ENCODE measurements at places on chromosomes 5 and 9. TPM values are rescaled to one million over a fixed set of nuclear protein-coding genes. Genes with fewer than 3 reads are reported as not detected.

The SOHLH1 gene
- not detected for total RNA-seq

The BHMT2 gene
- 57.2 TPM for total RNA-seq

The ENTPD2 gene
- total RNA-seq: not detected

The FYB1 gene
- 25.1 TPM for total RNA-seq

The SLCO6A1 gene
- total RNA-seq: not detected

The CCDC183 gene
- 2.4 TPM for total RNA-seq

The SPINK7 gene
- total RNA-seq: not detected

The DHFR gene
- total RNA-seq: 13.9 TPM

The WWC1 gene
- 0.34 TPM for total RNA-seq

The OTP gene
- not detected for total RNA-seq

The GPR150 gene
- total RNA-seq: 0.88 TPM

The PCDHA3 gene
- total RNA-seq: 0.16 TPM

The RECK gene
- 17.0 TPM for total RNA-seq

The PCDHGC4 gene
- 1.8 TPM for total RNA-seq

The ZNF454 gene
- total RNA-seq: 1.3 TPM

The SERF1A gene
- 10.9 TPM for total RNA-seq

The INSL6 gene
- not detected for total RNA-seq

The ZNF367 gene
- 1.3 TPM for total RNA-seq

The TAF11L7 gene
- not detected for total RNA-seq

The ZNF354B gene
- total RNA-seq: 18.9 TPM

The CDX1 gene
- total RNA-seq: not detected

The PSMB7 gene
- 135 TPM for total RNA-seq

The CEP120 gene
- total RNA-seq: 19.4 TPM

The CCDC69 gene
- total RNA-seq: 204 TPM

The ESM1 gene
- total RNA-seq: not detected

The CTXN3 gene
- not detected for total RNA-seq

The MZB1 gene
- not detected for total RNA-seq

The STKLD1 gene
- 0.68 TPM for total RNA-seq

The PDE8B gene
- 47.1 TPM for total RNA-seq

Data from subcutaneous adipose tissue (tissue), 4 donors.